ENCODE measurements at places on chromosomes 12 and 14. TPM values are rescaled to one million over a fixed set of nuclear protein-coding genes. Genes with fewer than 3 reads are reported as not detected.

The FIGNL2 gene
- total RNA-seq, result 0.28 TPM

The PARP11 gene
- total RNA-seq, result 3.3 TPM

The ACVRL1 gene
- total RNA-seq, result 35.1 TPM

The LRRC10 gene
- total RNA-seq, result not detected

The ITPK1 gene
- 16.9 TPM for total RNA-seq

The RHOJ gene
- 2.8 TPM for total RNA-seq

The VRK1 gene
- total RNA-seq, result 67.7 TPM

The GPR162 gene
- total RNA-seq, result 0.96 TPM

The GLIPR1L1 gene
- total RNA-seq, result not detected

The ARID2 gene
- 14.8 TPM for total RNA-seq

The NRIP2 gene
- 0.28 TPM for total RNA-seq

The GDF3 gene
- not detected for total RNA-seq

The SERPINA12 gene
- not detected for total RNA-seq

The FAM181A gene
- total RNA-seq, result not detected

The P2RX2 gene
- total RNA-seq, result not detected

The CFAP251 gene
- 3.8 TPM for total RNA-seq

The FOXG1 gene
- under 0.01 TPM for total RNA-seq

The KRT72 gene
- not detected for total RNA-seq

The TESPA1 gene
- total RNA-seq, result not detected

The CLEC4A gene
- total RNA-seq, result not detected

The B4GALNT3 gene
- 0.28 TPM for total RNA-seq

The CACNA2D4 gene
- 0.38 TPM for total RNA-seq

The CBLN3 gene
- total RNA-seq, result 1.5 TPM

The GRIP1 gene
- 0.96 TPM for total RNA-seq

The GPR137C gene
- 0.58 TPM for total RNA-seq

The REM2 gene
- not detected for total RNA-seq

The RASAL1 gene
- not detected for total RNA-seq

The IGF1 gene
- 0.56 TPM for total RNA-seq

The FKBP4 gene
- total RNA-seq, result 69.6 TPM

The TMEM263 gene
- 185 TPM for total RNA-seq

The PAPLN gene
- 6.5 TPM for total RNA-seq

The CATSPERB gene
- not detected for total RNA-seq

The UBE2N gene
- total RNA-seq, result 91.6 TPM

The PRORP gene
- total RNA-seq, result 24.7 TPM

The FOXN4 gene
- not detected for total RNA-seq

The AQP2 gene
- total RNA-seq, result not detected

The RFX4 gene
- not detected for total RNA-seq

The RNASE3 gene
- not detected for total RNA-seq

The CCDC38 gene
- total RNA-seq, result under 0.01 TPM

The TMCC3 gene
- total RNA-seq, result 1.1 TPM

The TOMM20L gene
- not detected for total RNA-seq

The CELA1 gene
- total RNA-seq, result not detected

The FKBP3 gene
- total RNA-seq, result 40.5 TPM

The KRT81 gene
- 0.96 TPM for total RNA-seq

The SYNDIG1L gene
- total RNA-seq, result under 0.01 TPM

The DEPDC4 gene
- 1.7 TPM for total RNA-seq

The AICDA gene
- total RNA-seq, result not detected

The DAO gene
- not detected for total RNA-seq

The NOVA1 gene
- total RNA-seq, result 2.5 TPM

The TAS2R9 gene
- not detected for total RNA-seq

The KRT7 gene
- total RNA-seq, result 80.3 TPM

The HOXC9 gene
- total RNA-seq, result not detected

The ZNF740 gene
- 13.0 TPM for total RNA-seq

The GUCY2C gene
- not detected for total RNA-seq

The CRY1 gene
- 13.4 TPM for total RNA-seq

The ARMH4 gene
- 5.1 TPM for total RNA-seq

The MYF6 gene
- total RNA-seq, result not detected

The TAS2R10 gene
- under 0.01 TPM for total RNA-seq

The TPI1 gene
- 1,644 TPM for total RNA-seq

All from regular cardiac myocyte (primary cell).